Activated naive CD8-positive, alpha-beta T cell treated with anti-CD3 and anti-CD28 coated beads for 36 hours (primary cell): ENCODE measurements at places on chromosomes 12 and 14. TPM values are rescaled to one million over a fixed set of nuclear protein-coding genes. Genes with fewer than 3 reads are reported as not detected.

- DNase-seq = no peak
Observed at GRCh38 chr14:20417250-20418186, 4.2 kb upstream of the TEP1 start.

- peak; percentile 25 for DNase-seq
Observed at GRCh38 chr12:3743803-3744202, 9.1 kb downstream of the CRACR2A start.

DNA sequence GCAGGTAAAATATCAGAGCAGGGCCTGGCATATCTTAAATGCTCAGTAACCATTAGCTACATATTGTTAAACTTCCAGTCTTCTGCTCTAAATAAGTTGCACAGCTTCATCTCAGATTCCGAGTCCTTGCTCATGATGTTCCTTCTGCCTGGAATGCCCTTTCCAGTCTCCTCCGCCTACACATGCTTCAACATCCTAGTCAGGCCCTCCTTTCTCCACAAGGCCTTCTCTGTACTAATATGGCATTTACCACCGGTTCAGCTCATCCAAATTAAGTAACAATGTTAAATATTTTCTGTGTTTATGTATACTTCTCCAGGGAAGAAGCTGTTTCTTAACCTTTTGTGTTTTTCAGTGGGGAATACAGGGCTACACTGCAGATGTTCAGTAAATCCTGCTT is 8.5 kb downstream of the DHH start:
- no peak for DNase-seq

DNA sequence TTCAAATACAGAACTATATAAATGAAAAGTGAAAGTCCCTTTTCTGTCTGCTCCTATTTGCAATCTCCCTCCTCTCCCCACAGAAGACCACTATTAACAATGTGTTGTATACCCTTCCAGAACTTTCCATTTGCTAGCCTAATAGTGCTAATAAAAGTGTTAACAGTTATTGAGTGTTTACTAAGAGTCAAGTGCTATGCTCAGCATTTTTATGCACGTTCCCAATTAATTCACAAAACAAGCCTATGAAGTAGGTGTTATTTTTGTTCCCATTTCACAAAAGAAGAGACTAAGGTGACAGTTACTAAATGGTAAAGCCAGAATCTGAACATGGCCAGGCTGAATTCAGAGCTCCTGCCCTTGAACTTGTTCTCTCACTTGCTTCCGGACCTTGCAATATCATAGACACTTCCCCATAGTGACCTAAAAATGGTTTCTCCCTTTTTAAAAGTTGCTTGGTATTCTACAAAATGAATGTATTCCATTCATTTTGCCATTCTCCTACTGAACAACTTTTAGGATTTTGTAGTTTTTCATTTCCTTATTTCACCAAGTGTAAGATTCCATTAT is 1.6 kb upstream of the PRKAB1 start:
- DNase-seq = no peak

GRCh38 chr12:58942345-58942744 is 22.0 kb upstream of the LRIG3 start:
- DNase-seq = no peak

Gene SNRNP35
- total RNA-seq = 22.0 TPM

Gene MYRFL
- not detected for total RNA-seq

Gene GDF3
- total RNA-seq = not detected

GRCh38 chr14:24335461-24336171 is 745 bp upstream of the ADCY4 start:
- no peak for DNase-seq

Gene SERPINA3
- not detected for total RNA-seq

- DNase-seq = no peak
Observed at GRCh38 chr14:72479461-72479931, 414.4 kb downstream of the DPF3 start.

DNA sequence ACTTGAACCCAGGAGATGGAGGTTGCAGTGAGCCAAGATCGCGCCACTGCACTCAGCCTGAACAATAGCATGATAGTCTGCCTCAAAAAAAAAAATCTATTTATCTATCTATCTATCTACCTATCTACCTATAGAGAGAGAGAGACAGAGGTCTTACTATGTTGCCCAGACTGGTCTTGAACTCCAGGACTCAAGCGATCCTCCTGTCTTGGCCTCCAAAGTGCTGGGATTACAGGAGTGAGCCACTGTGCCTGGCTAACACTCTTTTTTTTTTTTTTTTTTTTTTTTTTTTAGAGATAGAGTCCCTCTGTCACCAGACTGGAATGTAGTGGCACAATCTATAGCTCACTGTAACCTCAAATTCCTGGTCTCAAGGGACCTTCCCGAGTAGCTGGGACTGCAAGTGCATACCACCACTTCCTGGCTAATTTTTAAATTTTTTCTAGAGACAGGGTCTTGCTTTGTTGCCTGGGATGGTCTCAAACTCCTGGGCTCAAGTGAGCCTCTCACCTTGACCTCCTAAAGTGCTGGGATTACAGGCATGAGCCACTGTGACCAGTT is 1.9 kb downstream of the FAM186A start:
- no peak for DNase-seq

Gene PTPN6
- 457 TPM for total RNA-seq

Gene NRXN3
- total RNA-seq = not detected

GRCh38 chr14:73714656-73715081 is 485 bp upstream of the PNMA1 start:
- DNase-seq = no peak

GRCh38 chr14:29782041-29782440 is 145.6 kb downstream of the PRKD1 start:
- DNase-seq = no peak

Gene FRMD6
- 3.4 TPM for total RNA-seq

GRCh38 chr12:121026274-121027045 is 10.2 kb upstream of the C12orf43 start:
- no peak for DNase-seq

DNA sequence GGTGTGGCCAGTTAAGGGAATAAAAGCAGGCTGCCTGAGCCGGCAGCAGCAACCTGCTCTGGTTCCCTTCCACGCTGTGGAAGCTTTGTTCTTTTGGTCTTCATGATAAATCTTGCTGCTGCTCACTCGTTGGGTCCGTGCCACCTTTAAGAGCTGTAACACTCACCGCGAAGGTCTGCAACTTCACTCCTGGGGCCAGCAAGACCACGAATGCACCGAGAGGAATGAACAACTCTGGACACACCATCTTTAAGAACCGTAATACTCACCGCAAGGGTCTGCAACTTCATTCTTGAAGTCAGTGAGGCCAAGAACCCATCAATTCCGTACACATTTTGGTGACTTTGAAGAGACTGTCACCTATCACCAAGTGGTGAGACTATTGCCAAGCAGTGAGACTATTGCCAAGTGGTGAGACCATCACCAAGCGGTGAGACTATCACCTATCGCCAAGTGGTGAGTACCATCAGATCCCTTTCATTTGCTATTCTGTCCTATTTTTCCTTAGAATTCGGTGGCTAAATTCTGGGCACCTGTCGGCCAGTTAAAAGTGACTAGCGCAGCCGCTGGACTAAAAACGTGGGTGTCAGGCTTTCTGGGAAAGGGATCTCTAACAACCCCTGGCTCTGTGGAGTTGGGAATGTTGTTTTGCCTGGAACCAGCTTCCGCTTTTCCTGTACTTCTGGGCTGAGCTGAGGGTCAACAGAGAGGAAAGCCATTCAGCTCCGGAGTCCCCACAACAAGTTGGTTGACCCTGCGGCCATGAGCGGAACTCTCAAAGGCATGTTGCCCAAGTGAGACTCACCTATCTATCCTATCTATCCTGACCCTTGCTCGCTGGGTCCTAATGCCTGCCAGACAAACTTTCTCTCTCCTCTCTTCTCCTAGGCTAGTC is at the start of gene DHRS2:
Gene DHRS2 (plus strand): TSS at position 48 of the 895 bp plus-strand sequence. CDS start 2,501 bp downstream, outside the sequence.
- no peak for DNase-seq

DNA sequence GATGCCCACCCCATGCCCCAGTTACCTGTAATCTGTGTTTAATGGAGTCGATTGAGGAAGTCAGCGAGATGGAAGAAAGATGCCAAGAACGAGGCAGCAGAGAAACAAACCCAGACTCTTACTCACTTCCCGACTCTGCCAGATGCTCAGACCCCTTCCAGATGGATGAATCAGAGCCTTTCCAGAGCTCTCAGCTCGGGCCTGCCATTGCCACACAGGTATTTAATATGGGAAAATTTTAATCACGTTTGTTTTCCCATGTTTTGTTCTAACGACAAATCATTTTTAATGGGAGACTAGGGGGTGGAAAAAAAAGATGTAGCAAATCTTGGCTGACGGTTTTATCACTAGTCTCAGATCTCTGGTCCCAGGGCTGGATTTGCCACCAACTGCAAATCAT is 72.5 kb upstream of the SRRM4 start:
- no peak for DNase-seq

Gene PPHLN1
- 81.6 TPM for total RNA-seq

DNA sequence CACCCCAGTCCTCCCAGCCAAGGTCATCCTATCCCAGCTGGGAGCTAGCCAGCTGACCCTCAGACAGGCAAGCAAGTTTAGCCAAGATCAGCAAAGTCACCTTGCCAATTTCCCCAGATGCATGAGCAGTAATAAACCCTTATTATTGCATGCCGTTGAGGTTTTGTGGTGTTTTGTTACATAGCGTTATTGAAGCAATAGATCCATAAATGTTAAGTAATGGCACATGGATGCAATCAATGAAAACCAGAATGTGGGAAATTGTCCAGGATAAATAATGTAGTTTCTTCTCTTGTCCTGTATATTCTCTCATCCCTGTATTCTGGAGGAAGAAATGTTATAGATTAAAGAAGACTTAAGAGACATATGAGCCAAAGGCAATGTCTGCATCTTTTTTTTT is 18.0 kb upstream of the TMEM260 start:
- DNase-seq = no peak

GRCh38 chr14:76963372-76963771 is 65.1 kb downstream of the IRF2BPL start:
- DNase-seq = no peak

Gene NFE2
- total RNA-seq = not detected

- DNase-seq = no peak
Observed at GRCh38 chr14:95309261-95310051, 10.3 kb downstream of the CLMN start.

DNA sequence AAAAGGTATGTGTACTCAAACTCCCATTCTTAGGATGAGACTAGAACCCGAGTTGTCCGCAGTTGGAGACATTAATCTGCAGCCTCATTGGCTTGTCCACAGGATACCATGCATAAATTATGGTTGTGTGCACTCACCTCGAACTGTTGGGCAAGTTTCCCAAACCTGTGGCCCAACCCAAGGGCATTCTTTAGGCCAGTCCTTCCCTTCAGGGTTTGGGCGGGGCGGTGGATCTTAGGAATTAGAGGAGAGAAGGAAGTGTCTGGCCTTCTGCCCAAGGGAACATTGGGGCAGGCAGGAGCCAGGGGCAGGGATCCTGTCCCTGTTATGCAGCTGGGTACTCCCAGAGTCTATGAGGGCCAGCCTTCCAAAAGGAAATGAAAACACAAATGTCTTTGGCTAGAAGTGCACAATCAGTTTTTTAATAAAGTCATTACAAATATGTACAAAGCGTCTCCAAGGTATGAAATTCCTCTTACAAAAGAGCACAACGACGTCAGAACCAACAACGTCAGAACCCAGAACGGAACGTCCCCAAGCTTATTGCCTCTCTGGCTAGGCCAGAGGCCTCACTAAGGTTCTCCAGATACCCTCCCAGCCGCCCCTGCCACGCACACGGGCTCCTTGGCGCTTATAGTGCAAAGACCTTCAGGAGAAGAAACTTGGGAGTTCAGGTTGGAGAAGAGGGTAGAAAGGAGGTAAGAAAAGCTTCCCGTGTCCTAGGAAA is 25.3 kb downstream of the HRK start:
- DNase-seq = no peak

Gene PAH
- not detected for total RNA-seq

DNA sequence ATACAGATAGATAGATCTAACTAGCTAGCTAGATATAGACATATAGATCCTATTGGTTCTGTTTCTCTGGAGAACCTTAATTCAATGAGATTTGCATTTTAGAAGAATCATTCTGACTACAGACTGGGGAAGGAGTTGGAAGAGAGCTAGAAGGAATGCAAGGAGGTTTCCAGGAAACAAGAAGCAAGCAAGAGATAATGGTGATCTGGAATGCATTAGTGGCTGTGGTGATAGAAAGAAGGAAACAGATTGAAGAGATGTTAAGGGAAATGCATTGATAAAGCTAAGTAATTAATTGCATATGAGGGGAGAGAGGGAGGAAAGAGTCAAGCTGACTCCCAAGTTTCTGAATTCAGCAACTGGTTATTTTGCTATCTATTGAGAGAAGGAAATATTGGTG is 42.7 kb downstream of the DBX2 start:
- DNase-seq = no peak

Gene HDAC7
- 246 TPM for total RNA-seq

- peak; percentile 36 for DNase-seq
Observed at GRCh38 chr12:132554845-132555630, 55.3 kb downstream of the LRCOL1 start.
